ENCODE measurements at places on chromosomes 1 and 21.

DNA sequence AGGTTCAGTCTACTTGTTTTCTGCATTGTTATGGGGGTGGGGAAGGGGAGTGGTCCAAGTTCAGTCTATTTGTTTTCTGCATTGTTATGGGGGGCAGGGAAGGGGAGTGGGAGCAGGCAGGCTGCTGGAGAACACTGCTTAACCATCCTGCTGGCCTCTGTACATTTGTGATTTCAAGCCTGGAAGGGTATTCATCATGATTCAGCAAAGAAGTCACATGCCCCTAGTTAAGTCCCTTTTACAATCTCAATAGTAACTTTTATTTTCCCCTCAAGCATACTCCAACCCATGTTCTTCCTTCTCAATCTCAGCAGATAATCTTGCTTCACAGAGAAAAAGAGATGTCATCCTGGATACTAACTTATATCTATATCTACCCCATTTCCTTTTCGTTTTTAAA lies 7.9 kb downstream of the LYST start:
- DNase-seq, result no peak

GRCh38 chr1:70897273-70897672 lies 150.3 kb downstream of the PTGER3 start:
- no peak for DNase-seq

GRCh38 chr1:48236716-48237470 lies 14.4 kb downstream of the SLC5A9 start:
- no peak for DNase-seq

DNA sequence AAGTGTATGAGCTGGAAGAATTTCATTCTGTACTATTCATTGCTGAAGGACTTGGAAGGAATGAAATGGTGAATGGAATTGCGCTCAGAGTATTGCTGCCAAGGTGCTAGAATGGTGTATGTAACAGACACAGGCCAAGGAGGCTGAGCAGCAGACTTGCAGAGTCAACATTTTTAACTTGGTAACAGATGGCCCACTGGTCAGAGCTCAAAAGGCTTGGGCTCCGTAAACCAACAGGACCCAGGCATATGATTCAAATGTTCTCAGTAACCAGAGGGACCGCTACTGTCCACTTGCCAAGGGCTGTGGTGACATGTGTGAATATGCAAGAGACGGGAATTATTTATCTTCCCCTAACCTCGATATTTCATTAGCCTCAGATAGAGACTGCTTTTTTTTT lies 28.8 kb upstream of the PTGFRN start:
- DNase-seq, result no peak

- no peak for DNase-seq
Measured at GRCh38 chr21:31253684-31254083, 90.4 kb downstream of the TIAM1 start.

DNA sequence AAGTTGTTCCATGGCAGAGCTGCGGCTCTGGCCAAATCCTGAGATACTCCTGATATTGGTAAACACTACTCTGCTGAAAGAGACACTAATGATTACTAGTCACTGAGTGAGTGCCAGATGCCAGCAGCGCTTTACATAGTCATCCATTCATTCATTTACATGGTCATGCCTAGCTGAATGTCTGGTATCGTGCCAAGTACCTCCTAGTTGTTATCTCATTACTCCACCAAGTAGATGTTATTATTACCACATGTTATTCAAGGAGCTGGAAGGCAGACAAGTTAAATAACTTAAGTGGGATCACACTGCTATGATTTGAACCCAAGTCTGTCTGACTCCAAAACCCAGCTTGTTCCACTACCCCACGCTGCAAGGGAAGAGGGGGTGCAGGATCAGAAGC lies 4.7 kb downstream of the OLFML2B start:
- DNase-seq, result no peak

DNA sequence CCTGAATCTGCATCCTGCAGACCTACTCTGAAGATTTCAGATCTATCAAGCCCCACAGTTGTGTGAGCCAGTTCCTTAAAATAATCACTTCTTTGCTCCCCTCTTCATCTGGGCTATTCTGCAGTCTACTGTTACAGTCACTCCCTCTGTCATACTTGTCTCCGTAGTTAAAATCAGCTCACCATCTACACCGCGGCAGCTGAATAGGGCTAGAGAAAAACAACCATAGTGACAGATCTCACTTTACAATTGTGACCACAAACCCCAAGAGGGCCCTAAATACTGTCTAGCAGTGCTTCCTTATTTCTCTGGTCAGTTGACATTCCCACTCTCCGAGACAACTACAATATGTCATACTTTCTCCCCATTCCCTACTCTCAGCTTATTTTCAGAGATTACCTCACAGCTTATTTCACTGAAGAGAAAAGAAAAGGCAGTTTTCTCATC lies 12.9 kb downstream of the DESI2 start:
- DNase-seq, result no peak

GRCh38 chr1:145906954-145907753 lies 2.7 kb downstream of the ITGA10 start:
- DNase-seq, result no peak

GRCh38 chr1:212267460-212267859 lies 17.8 kb upstream of the PPP2R5A start:
- DNase-seq, result no peak

- DNase-seq, result no peak
Measured at GRCh38 chr1:170296642-170297041, 150.9 kb downstream of the NTMT2 start.

GRCh38 chr1:185159966-185160365 lies 3.0 kb downstream of the SWT1 start:
- no peak for DNase-seq

DNA sequence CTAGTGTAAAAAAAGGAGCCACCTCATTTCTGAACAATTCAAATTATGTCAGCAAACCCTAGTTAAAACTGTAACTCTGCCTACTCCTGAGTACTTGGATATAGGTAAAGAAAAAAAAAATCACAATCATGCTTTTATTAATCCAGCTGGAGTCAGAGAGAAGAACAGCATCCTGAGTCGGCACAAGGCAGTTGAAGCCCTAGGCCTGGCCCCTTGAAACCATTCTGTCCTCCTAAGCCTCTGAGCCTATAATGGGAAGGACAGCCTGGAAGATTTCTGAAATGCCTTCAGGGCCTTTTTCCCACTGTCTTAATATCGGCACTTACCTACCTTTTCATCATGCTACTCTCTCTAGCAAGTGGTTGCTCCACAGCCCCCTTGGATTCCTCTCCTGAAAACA lies 32.5 kb downstream of the CDC42BPA start:
- no peak for DNase-seq

- DNase-seq, result no peak
Measured at GRCh38 chr1:229184066-229184465, 86.8 kb upstream of the RAB4A start.

- DNase-seq, result no peak
Measured at GRCh38 chr1:59901770-59902388, 24.7 kb downstream of the CYP2J2 start.

- DNase-seq, result no peak
Measured at GRCh38 chr1:231971397-231972110, 345.0 kb downstream of the DISC1 start.

- DNase-seq, result no peak
Measured at GRCh38 chr1:20480243-20480944, 5.6 kb downstream of the CAMK2N1 start.

Measured in type B pancreatic cell (in vitro differentiated cells).